ENCODE measurements at places on chromosomes 12 and 14.

GRCh38 chr12:94427501-94428381 is 31.9 kb downstream of the CEP83 start:
- DNase-seq: no peak

- no peak for DNase-seq
Observed at GRCh38 chr12:49971141-49971540, 1.6 kb upstream of the AQP6 start.

DNA sequence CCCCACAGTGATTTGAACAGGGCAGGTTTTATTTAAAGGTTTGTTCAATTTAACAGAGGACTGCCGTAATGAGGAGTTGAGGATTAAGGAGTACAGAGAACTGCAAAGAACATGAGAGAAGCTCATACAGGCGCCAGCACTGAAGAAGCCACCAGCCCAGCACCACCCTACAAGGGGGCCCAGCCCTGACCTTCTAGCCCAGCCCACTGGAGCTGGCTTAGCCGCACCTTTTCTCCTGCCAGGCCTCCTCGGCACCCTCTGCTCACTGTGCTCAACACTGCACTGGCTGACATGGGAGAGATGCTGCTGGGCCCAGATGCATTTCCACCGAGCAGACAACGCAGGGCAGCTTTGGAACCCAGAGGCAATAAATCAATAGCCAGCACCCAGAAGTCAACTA is 36.5 kb upstream of the SFSWAP start:
- no peak for DNase-seq

- no peak for DNase-seq
Observed at GRCh38 chr12:28026701-28027100, 54.2 kb upstream of the PTHLH start.

- no peak for DNase-seq
Observed at GRCh38 chr12:2753536-2753935, 41.2 kb upstream of the FKBP4 start.

GRCh38 chr12:120972870-120973543 is 5.3 kb upstream of the HNF1A start:
- DNase-seq: no peak

DNA sequence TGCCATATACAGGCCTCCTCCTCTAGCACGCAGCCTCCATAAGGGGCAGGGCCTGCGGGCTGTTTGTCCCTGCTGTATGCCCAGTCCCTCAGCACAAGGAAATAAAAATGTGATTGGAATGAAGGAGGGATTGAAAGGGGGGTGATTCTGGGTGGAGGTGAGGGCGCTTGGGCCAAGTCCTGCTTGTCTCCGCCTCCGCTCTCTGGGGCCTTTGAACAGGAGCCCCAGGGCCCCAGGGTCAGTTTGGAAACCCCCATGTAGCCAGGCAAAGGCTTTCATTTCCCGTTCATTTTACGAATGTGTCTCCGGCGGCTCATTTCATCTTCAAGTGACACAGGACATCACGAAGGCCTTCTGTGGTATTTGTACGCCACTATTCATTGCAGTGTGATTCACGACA is 4.5 kb upstream of the CACNA2D4 start:
- DNase-seq: no peak

DNA sequence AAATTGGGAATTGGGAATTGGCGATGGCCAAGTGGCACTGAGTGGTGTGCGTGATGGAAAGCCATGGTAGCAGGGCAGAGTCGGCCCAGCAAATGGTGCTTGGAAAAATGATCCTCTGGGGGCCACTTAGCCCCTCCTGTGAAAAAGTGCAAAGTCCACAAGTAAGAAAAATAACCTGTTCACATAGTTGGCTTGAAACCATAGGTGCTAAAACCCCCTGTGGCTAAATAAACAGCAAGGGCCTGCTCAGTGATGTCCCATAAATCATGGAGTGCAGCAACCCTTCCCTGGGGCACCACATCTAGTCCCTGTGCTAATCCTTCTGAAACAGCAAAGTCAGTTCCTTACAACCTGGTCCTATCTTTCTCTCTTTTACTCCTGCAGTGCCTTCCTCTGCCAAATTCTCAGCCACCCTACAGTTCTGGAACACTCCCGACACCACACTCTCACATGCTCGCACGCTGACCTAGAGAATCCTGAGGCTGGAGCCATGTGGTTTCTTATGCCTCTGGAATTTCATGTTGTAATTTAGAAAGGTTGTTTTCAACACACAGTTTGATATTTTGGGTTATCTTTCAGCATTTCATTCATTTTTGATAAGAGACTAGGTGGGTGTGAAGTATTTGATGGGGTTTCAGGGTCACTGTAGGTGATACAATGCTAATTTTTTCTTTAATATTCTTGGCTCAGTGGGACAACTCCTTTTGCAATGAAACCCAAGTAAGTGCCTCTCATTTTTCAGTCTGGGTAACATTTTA is 123.6 kb downstream of the SMOC1 start:
- DNase-seq: no peak

All from activated T-cell treated with anti-CD3 and anti-CD28 coated beads, Interleukin-2, amount 50 U/mL, for 1 hour (primary cell).